Heart left ventricle (tissue), 16 donors: ENCODE measurements at places on chromosomes 4 and X. TPM values are rescaled to one million over a fixed set of nuclear protein-coding genes. Genes with fewer than 3 reads are reported as not detected.

The HGFAC gene
- 0.73 TPM for polyA plus RNA-seq

The S100G gene
- not detected for polyA plus RNA-seq

The CPZ gene
- 0.23 TPM for polyA plus RNA-seq

The PPP1R2C gene
- polyA plus RNA-seq, result not detected

The CASP3 gene
- 7.8 TPM for polyA plus RNA-seq

The GLRA3 gene
- not detected for polyA plus RNA-seq

The PRDX4 gene
- 18.7 TPM for polyA plus RNA-seq

The UGT2B17 gene
- 0.08 TPM for polyA plus RNA-seq

The TREX2 gene
- polyA plus RNA-seq, result 0.23 TPM
